ENCODE measurements at places on chromosomes 13 and 19. TPM values are rescaled to one million over a fixed set of nuclear protein-coding genes. Genes with fewer than 3 reads are reported as not detected.

The ZNF486 gene
- total RNA-seq = 16.9 TPM

The ERFL gene
- total RNA-seq = not detected

The LILRB1 gene
- not detected for total RNA-seq

The SULT2B1 gene
- not detected for total RNA-seq

The FCAR gene
- total RNA-seq = not detected

The RFPL4AL1 gene
- not detected for total RNA-seq

The SMIM44 gene
- total RNA-seq = not detected

The KLK6 gene
- not detected for total RNA-seq

The METTL21C gene
- total RNA-seq = not detected

The RELB gene
- total RNA-seq = 0.63 TPM

The ZNF415 gene
- total RNA-seq = 32.2 TPM

The IL17D gene
- total RNA-seq = 8.5 TPM

The TMEM205 gene
- total RNA-seq = 23.5 TPM

The ZNF558 gene
- 64.8 TPM for total RNA-seq

The FFAR3 gene
- not detected for total RNA-seq

The CCDC8 gene
- 2.2 TPM for total RNA-seq

The NRTN gene
- total RNA-seq = not detected

The NLRP4 gene
- not detected for total RNA-seq

The SLC7A10 gene
- 0.94 TPM for total RNA-seq

The LRRC25 gene
- 0.31 TPM for total RNA-seq

The ACP7 gene
- not detected for total RNA-seq

The UNC13A gene
- total RNA-seq = 48.5 TPM

The MEDAG gene
- total RNA-seq = 0.31 TPM

The SLAIN1 gene
- total RNA-seq = 525 TPM

The PIP5K1C gene
- 32.9 TPM for total RNA-seq

The HSPB6 gene
- not detected for total RNA-seq

The ATP4A gene
- not detected for total RNA-seq

The CLEC17A gene
- total RNA-seq = not detected

The NCAN gene
- total RNA-seq = 257 TPM

The ZNF667 gene
- 35.1 TPM for total RNA-seq

The ZNF497 gene
- total RNA-seq = 8.1 TPM

The MVB12A gene
- total RNA-seq = 15.0 TPM

The ACER1 gene
- total RNA-seq = not detected

The ZNF491 gene
- 18.5 TPM for total RNA-seq

The ONECUT3 gene
- total RNA-seq = not detected

The NECTIN2 gene
- 23.8 TPM for total RNA-seq

The TMEM59L gene
- 48.5 TPM for total RNA-seq

The PGLYRP2 gene
- not detected for total RNA-seq

The ZNF628 gene
- total RNA-seq = 1.6 TPM

The SPTBN4 gene
- 42.6 TPM for total RNA-seq

The HCN2 gene
- 9.1 TPM for total RNA-seq

The STK11 gene
- total RNA-seq = 43.2 TPM

The ADGRE3 gene
- total RNA-seq = not detected

The CDX2 gene
- total RNA-seq = not detected

The SHD gene
- total RNA-seq = 2.5 TPM

The SIGLEC9 gene
- 0.31 TPM for total RNA-seq

The GDF15 gene
- 0.63 TPM for total RNA-seq

The CD70 gene
- not detected for total RNA-seq

The B3GNT3 gene
- not detected for total RNA-seq

The KLC3 gene
- total RNA-seq = not detected

The ANKLE1 gene
- total RNA-seq = 1.3 TPM

The HIPK4 gene
- total RNA-seq = 0.31 TPM

The SCAF1 gene
- total RNA-seq = 18.8 TPM

The FUT1 gene
- 0.31 TPM for total RNA-seq

Data from parietal lobe (tissue), 2 donors.